GF-D8 (cell line): ENCODE measurements at places on chromosomes 2 and 18.

DNA sequence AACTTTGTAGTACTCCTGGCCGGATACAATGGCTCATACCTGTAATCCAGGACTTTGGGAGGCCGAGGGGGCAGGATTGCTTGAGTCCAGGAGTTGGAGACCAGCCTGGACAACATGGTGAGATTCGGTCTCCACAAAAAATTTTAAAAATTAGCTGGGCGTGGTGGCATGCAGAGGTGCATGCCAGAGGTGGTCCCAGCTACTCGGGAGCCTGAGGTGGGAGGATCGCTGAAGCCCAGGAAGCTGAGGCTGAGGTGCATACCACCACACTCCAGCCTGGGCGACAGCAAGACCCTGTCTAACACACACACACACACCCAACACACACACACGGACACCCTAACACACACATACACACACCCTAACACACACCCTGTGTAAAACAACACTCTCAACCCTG is 55.6 kb downstream of the HDAC4 start:
- DNase-seq, result no peak

DNA sequence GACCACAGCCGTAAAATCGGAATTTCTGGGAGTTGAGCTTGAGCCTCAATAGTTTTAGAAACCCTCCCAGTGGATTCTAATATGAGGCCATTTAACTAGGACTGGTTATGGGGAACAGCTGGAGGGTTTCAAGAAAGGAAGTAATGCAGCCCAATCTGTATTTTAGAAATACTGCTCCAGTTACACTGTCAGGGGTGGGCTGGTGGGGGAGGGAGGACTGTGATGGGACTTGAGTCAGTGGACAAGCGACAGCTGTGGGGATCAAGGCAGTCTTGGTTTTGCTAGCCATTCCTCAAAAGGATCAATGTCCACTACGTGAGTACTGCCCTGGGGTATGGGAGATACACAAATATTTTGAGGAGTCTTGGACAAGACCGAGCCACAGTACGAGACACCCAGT is 34.8 kb downstream of the ASB1 start:
- DNase-seq, result no peak

DNA sequence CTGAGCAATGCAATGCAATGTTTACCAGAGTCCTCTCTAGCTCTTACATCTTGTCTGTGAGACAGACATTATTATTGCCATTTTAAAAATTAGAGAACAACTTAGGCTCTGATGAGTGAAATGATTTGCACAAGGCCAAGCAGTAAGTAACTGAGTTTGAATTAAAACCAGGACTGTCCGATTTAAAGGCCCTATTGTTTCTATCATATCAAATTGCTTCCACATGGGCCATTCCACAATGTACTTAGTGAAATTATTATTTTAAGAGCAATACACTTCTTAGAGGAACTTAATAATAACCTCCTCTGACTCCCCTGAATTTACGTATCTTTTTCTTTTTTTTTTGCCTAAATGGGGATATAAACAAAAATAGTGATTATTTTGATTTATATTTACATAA is 64.6 kb downstream of the PLCL1 start:
- no peak for DNase-seq

GRCh38 chr2:45009928-45010701 is 863 bp upstream of the SIX2 start:
- DNase-seq, result no peak

GRCh38 chr2:36397728-36398413 is 42.3 kb downstream of the CRIM1 start:
- DNase-seq, result no peak

- DNase-seq, result no peak
Observed at GRCh38 chr2:69615969-69616368, 27.6 kb downstream of the AAK1 start.

- DNase-seq, result no peak
Observed at GRCh38 chr2:219269362-219270054, 9.7 kb upstream of the DNAJB2 start.
